ENCODE measurements at places on chromosomes 13 and 19. TPM values are rescaled to one million over a fixed set of nuclear protein-coding genes. Genes with fewer than 3 reads are reported as not detected.

LGALS7 gene
- total RNA-seq = not detected

KCNN4 gene
- total RNA-seq = 0.28 TPM

TGFBR3L gene
- total RNA-seq = 0.85 TPM

RFXAP gene
- total RNA-seq = 1.3 TPM

Data from smooth muscle cell of bladder (primary cell).